Activated naive CD8-positive, alpha-beta T cell treated with anti-CD3 and anti-CD28 coated beads for 36 hours (primary cell): ENCODE measurements at places on chromosomes 3 and 15. TPM values are rescaled to one million over a fixed set of nuclear protein-coding genes. Genes with fewer than 3 reads are reported as not detected.

Gene INAFM2
- 13.5 TPM for total RNA-seq

Gene AADACL2
- total RNA-seq: not detected

DNA sequence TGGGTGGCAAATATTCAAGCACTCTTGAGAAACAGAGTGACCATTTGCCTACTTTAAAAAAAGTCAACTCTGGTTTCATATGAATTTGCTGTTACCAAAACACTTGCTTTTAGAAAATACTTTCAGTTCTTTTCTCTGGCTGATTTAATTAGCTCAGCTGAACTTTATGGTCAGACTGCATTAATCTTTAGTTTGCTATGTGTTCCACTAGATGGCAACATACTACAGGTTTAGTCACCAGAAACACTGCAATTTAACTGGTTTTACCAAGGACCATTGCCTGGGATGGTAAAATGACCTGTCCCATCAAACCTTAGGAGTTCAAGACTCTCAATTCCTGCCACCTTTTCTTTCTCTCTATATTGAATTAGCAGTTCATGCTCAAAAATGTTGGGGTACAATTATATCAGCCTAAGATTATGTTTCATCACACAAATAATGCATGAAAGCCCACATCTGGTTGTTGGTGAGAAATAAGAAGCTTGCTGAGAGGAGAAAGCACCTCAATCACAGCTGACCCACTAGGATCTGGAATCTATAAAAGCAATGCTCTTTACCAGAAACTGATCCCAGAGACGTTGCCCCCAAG lies 14.2 kb downstream of the EIF4E3 start:
- DNase-seq: no peak

DNA sequence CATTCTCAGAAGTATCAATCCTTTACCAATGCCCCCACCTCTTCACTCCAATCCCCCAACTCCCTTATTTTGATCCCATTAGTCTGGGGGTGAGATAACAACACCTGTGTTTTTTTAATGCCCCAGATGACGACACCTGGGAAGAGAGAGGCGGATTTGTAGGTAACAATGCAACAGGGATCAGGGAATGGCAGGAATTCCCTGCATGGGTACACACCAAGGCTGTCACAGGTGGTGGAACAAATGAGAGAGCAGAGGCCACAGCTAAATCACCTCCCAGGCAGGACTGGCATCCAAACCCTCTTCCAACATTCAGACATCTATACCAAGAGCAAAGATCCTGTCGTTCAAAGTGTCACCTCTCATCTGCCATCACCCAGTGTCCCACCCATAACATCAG lies 319.2 kb upstream of the TRIM42 start:
- no peak for DNase-seq

GRCh38 chr3:170863816-170864215 lies 6.2 kb downstream of the RPL22L1 start:
- DNase-seq: no peak

DNA sequence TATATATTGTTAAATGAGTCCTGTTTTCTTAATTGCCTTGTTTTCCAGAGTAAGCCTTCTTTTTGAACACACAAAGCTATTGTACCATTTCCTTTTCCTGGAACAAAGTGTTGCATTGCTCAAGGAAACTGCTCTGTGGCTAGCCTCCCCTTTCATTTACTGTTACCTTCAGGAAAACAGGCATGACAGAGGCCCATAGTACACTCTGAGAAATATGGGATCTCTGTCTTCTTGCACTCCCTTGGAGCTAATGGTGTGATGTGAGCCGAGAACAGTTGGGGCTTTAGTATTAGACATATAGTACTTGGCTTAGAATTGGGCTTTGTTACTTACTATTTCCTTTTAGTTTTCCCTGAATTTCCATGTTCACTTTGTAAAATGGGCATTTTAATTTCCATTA lies 193.7 kb downstream of the GHSR start:
- no peak for DNase-seq

DNA sequence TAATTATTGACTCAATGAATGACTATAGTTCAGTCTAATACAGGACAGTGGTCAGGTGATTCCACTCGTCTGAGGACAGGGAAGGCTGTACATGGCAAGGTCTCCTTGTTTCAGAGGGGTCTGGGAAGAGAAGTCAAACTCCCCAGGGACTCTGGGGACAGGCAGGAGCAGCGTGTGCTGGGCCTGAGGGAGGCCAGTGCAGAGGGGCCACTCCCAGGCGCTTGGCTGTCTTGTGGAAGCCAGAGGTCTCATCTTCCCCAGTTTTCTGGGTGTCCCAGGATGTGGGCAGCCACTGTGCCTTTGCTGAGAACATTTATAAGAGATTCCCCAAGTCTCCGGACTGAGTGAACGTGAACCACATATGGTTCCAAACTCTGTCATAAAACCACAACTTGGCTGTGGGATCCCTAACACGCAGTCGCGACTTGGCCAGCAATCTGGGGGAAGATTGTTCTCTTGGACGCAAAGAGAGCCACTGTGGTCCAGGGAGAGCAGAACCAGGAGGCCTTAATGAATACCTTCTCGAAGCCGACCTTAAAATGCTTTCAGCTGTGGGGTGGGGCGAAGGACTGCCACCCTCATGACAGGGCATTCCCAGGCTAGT lies 30.4 kb downstream of the BHLHE40 start:
- DNase-seq: no peak
